ENCODE measurements at places on chromosomes 3 and 15. TPM values are rescaled to one million over a fixed set of nuclear protein-coding genes. Genes with fewer than 3 reads are reported as not detected.

DNA sequence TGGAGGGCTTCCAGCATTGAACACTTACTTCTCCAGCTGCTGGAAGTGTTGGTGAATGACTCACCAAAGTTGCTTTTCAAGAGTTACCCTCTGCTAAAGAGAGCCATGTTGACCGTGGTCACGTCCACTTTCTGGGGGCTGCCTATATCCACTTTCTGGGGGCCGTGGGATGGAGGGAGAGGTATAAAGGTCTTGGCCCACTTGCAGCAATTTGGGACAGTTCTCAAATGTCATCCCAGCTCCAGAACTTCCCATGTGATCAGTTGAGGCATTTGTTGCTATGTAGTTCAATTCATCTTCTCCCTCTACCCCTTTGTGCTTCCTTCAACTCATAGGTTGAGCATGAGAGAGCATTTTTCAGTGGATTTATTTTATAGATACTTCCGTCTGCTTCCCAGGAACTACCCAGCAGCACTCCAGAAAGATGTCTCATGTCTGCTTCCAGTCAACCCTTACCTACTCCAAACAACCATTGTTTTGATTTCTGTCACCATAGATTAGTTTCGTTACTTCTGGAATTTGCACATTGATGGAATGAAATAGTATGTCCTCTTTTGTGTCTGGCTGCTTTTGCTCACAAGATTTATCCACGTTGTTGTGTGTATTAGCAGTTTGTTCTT, 130.6 kb downstream of the TCF12 start:
- DNase-seq: no peak

Gene ADGRG7
- total RNA-seq: not detected

Gene RHOA
- 334 TPM for total RNA-seq

DNA sequence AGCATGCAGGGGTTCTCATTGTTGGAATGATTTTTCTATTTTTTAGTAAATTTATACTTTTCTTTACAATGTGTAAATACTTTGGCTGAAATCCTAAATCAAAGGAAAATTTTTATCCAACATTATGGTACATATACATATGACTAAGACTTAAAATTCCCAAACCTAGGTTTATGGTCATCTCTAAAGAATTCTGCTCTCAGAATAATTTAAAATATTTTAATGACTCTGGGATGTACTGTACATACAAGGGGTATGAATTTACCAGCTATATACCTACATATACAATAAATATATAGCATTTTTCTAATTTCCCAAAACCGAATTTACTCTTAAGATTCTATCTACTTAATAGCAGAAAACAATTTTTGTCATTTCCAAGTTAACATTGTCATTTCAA, 137.9 kb upstream of the POU1F1 start:
- DNase-seq: no peak

Gene LXN
- 1.8 TPM for total RNA-seq

DNA sequence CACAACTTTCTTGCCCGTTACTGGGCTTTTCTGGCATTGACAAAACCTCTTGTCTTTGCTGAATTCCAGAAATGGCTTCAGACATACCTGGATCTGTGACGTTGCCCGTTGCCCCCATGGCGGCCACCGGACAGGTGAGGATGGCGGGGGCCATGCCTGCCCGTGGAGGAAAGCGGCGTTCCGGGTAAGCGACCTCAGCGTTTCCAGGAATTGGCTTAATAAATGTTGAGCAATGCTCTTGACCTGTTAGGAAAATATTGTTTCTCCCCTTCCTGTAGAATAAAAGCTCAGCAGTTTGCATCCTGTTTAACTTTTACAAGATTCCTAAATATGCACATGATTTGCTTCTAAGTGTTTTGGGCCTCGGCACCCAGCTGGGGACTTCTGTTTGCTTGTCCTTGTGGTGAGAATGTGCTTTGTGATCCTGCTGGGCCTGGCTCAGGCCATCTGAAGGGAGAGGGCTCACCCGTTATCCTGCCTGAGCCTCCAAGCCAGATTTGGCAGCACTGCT, 46.7 kb downstream of the ARNT2 start:
- DNase-seq: no peak

Gene IFRD2
- total RNA-seq: 130 TPM

GRCh38 chr15:26640601-26641000, 132.3 kb downstream of the GABRB3 start:
- DNase-seq: no peak

Gene SPATA12
- total RNA-seq: not detected

- no peak for DNase-seq
Observed at GRCh38 chr3:114404590-114404989, 110.8 kb downstream of the TIGIT start.

- no peak for DNase-seq
Observed at GRCh38 chr15:78438619-78439285, 736 bp downstream of the IREB2 start.

GRCh38 chr3:155178810-155179436, 98.8 kb downstream of the MME start:
- DNase-seq: no peak

- DNase-seq: no peak
Observed at GRCh38 chr15:29094711-29095110, 174.9 kb downstream of the NSMCE3 start.

Data from psoas muscle (tissue), 8 donors.